ENCODE measurements at places on chromosomes 7 and 10.

DNA sequence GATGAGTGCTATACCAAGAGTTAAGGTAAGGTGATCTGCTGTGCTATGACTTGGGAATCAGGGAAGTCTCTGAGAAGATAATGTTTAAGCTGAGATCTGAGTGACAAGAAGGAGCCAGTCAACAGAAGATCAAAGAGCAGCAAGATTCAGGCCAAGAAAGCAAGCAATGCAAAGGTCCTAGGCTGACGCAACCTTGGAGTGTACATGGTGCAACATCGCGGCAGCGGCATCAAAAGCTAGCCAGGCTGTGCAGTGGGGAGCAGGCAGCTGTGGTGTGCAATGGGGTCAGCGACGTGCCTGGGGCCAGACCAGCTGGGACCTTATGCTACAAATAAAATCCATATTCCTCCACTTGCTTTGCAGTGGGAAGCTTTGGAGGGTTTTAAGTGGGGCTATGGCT is 324.1 kb downstream of the LRMDA start:
- no peak for DNase-seq

GRCh38 chr7:85030893-85031292 is 156.0 kb downstream of the SEMA3D start:
- no peak for DNase-seq

DNA sequence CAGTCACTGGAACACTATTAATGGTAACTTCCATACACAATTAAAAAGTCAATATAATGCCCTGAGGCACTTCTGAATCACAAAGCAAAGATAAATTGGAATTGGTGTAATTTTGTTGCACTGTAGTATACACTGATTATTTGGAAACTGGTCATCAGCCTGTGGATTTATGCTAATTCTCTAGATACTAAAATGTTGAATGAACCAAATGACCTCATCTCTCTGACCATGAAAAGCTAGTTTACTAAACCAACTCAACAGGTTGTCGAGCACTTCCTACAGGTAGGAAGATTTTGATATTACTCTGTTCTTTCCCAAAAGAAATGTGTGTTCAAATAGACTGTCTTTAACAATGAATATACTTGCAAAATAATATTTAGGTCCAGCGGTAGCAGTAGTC is 5.3 kb downstream of the NRP1 start:
- no peak for DNase-seq

DNA sequence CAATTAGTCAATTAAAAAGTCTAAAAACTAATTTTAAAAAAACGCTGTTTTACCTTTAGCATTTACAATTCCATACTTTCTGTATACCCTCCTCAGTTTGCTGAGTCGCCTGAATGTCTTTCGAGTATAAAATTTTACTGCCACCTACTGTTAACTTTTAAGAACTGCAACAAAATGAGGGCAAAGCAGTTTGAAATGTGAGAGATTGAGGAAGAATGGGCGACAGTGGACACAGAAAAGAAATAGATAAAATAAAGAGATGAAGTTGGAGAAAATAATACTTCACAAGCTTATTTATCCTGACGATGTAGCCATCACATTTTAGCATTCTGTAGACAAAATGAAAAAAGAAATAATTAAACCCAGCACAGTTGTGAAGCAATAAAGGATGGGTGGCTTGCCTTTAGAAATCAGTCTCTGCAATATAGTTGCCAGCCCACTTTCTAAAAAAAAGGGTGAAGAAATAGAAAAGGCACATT is 110.8 kb upstream of the PTN start:
- DNase-seq, result no peak

- DNase-seq, result no peak
Observed at GRCh38 chr7:37369906-37370305, 78.8 kb downstream of the ELMO1 start.

GRCh38 chr10:4028854-4029583 is 244.0 kb upstream of the KLF6 start:
- no peak for DNase-seq

- no peak for DNase-seq
Observed at GRCh38 chr7:7821517-7821916, 103.1 kb upstream of the RPA3 start.

- DNase-seq, result no peak
Observed at GRCh38 chr7:77822269-77822668, 23.7 kb downstream of the PHTF2 start.

Measured in activated CD8-positive, alpha-beta memory T cell treated with anti-CD3 and anti-CD28 coated beads for 1 hour (primary cell).